SHP77 (cell line): ENCODE measurements at places on chromosomes 6 and 20.

DNA sequence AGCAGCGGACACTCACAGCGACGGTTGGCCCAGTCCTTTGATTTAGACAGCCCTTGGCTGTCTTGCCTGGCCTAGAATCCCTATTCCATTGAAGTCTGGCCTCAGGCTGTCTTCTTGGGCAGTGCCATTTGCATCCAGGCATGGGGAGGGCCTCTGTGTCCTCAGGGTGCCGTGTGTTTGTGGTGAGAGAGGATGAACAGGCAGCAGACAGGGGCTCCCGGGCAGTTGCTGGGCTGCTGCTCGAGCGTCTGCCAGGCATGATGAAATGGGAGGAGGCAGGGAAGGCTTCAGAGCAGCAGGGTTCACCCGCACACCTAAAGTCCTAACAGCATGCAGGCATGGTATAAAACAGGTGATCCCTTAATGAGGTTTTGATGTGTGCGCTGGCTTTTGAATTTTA is 126.9 kb downstream of the SOBP start:
- no peak for DNase-seq

DNA sequence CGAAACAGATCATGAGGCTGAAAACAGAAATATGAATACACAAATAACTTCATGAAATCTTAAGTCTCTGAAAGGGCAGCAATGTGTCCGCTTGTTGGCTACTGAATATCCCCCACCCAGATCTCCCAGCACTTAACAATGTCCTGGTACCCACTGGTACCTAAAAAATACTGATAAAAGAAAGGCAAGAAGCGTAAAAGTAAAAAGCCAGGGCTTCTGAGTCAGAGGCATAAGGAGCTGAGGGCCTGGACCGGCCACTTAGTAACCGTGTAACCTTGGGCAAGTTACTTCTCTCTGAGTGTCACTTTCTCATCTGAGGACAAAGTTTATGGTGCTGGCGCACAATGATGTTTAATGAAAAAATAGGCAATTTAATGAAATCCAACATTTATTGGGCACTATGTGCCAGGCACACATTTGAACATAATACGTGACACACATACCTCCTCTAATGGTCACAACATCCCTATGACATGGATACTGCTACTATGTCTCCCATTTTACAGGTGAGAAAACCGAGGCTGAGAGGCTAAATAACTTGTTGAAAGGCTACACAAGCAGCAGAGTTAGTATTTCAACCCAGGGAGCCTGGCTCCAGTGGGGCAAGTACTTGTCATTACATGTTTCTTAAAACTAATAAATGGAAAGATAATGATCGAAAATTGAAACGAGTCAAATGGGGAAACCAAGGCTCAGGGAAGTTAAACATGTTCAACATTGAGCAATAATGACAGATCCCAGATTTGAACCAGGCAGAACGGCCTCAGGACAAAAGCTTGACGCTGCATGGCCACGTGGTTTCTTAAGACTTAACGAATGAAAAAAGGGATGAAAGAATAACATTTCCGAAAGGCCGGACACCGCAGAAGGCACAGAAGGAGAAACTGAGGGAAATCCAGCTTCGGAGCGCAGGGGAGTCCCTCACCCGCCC is 828 bp downstream of the TP53RK start:
- no peak for DNase-seq

DNA sequence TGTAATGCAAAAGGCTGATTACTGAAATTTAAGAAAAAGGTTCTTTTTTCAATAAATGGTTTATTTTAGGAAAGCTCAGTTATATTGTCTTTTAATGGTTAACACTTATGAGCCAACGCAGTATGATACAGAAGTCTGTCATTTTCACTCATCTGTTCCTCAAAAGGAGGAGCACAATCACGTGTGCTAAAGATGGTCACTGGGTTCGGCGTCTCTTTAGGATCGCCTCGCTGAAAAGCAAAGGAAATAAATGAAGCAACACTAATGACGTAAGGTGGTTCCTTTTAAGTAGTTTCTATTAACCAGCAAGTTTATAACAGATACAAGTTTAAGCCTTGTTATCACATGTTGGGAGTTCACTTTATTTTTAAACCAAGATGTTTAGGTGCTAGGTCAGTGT is 125.7 kb downstream of the MAP3K4 start:
- DNase-seq, result no peak

DNA sequence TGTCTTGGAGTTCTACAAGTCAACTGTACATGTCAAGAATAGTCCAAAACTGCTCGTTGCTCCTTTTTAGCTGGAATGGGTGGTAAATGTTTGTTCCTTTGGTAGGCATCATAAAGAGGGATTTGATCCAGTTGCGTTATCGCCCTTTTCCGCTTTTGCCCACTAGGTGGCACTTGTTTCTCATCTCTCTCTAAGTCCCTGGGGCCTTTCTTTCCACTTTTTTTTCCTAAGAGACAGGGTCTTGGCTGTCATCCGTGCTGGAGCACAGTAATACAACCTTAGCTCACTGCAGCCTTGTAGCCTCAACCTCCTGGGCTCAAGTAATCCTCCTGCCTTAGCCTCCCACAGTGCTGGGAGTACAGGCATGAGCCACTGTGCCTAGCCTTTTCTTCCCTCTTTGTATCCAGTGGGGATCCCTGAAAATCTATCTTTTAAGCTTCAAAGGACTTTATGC is 20.7 kb downstream of the GTPBP2 start:
- peak; percentile 52 for DNase-seq

DNA sequence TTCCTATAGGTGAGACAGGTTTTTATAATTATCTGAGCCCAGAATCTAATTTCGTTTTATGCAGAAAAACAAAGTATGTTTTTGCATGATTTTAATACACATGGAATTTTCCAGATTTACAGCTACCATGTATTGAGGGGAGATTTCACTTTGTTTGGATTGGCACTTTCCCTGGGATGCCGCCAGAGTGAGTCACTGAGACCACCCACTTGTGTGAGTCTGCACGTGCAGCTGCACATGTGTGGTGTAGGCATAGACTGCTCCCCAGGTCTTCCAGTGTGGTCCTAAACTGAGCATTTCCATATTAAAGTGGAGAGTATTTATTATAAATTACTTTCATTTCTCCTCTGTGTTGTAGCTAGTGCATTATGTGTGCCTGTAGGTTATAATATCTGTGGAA is 186.8 kb downstream of the UBE3D start:
- DNase-seq, result no peak

DNA sequence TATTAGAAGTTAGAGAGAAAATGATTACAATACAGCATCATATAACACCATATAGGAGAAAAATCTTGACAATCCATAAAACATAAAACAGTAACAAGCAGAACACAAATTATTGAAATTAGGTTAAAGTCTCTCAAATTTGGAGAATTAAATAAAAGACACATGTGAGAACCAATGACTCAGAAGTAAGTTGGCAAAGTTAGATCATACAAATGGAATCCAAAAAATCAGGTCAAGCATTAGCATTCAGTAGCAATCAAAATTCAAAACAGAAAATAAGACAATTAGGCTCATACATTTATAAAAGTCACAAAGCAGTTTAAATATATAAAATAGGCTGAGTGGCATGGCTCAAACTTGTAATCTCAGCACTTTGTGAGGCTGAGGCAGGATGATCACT is 775.6 kb downstream of the PHF3 start:
- no peak for DNase-seq

- DNase-seq, result no peak
Measured at GRCh38 chr6:139295901-139296300, 4.1 kb upstream of the TXLNB start.

GRCh38 chr6:19558934-19559333 is 278.2 kb upstream of the ID4 start:
- DNase-seq, result no peak
